Stimulated activated CD8-positive, alpha-beta memory T cell treated with anti-CD3 and anti-CD28 coated beads, Interleukin-7, amount 100 ng/mL, for 24 hours (primary cell): ENCODE measurements at places on chromosomes 3 and 15.
A peak's percentile ranks its signal among the peaks of the same experiment; 100 is the strongest.

DNA sequence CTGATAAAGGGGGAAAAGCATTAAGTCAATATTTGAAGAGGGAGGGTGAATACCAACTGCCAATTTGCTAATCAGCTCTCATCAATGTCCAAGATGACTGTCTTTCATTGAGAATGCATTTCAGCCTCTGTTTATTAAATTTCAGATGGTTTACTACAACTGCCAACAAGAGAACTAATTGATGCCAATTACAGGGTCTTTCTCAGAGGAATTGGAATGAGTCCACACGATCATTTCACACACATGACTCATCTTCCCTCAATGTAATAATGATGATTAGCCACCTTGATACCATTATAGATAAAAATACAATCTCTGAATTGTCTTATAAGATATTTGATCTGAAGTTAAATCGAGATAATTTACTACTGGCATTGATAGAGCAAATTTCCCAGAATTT, 1274.4 kb downstream of the ROBO2 start:
- DNase-seq: no peak

DNA sequence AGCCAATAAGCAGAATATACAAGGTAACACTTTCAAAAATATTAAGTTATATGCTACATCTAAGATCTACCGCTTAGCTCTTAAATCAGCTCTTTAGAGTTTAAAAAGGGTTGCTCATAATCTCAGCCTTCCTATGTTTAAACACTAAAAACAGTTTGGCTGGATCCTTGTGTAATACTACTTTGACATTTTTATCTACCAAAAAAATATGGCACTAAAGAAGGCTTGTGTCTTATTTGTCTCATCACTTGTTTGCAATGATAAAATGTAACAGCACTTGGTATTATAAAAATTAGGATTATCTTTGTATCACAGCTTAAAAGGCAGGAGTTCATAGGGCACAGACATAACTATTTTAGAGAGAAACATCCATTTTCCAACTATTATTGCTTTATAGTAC, 9.8 kb downstream of the ANKRD28 start:
- no peak for DNase-seq

- no peak for DNase-seq
Measured at GRCh38 chr3:152316318-152316717, 47.6 kb downstream of the MBNL1 start.

GRCh38 chr15:32643907-32644445, 2.5 kb downstream of the SCG5 start:
- DNase-seq: no peak

DNA sequence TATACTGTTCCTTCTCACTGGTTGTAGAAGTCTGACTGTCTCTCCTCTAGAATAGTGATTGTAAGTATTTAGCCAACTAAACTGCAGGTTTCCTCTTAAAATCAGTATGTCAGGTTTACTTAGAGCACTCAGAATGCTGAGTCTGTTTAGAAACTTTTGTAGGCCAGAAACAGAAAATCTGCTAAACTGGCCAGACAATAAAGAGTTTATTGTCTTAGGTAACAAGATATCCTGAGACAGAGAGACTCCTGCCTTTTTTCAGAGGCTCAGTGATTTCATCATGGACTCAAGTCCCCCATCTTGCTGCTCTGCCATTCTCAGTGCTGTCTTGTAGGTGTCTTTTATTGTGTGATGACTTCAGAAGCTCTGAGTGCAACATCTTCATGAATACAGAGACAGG, 279.0 kb downstream of the MFSD1 start:
- DNase-seq: no peak

- no peak for DNase-seq
Measured at GRCh38 chr3:192897005-192897404, 20.7 kb downstream of the MB21D2 start.

DNA sequence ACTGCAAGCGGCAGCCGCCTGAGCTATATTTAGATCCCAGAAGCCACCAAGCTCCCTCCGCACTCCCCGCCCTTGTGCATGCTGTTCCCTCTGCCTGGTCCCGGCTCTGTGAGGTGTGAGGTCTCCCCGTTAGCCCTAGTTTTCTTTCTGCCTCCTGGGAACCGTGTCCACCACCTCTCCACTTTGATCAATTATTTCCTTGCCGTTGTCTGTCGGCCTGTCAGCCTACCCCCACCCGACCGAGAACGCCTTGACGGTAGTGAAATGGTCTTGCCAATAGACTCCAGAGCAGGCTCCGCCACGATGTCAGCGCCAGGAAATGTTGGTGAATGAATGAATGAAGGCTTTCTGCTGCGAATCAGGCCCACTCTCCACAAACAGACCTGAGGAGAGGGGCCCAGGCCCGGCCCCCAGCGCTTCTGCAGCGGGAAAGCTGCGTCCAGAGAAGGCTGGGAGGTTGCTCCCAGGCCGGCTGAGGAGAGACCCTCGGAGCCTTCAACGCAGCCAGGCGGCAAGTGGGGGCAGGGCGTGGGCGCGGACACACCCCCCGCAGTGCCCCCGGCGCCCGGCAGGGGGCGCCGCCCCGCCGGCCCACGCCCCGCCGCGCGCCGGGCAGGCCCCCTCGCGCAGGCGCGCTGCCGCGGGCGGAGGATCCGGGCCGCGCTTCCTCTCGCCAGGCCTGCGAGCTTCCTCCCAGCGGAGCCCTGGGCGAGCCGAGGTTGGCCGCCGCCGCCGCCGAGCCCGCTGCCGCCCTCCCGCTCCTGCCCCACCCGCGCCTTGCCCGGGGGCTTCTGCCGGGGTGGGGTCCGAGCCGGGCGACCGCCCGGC, at the start of gene CSK:
TSS of gene CSK (plus strand) at position 650 of the 828 bp plus-strand sequence. CDS start 16,218 bp downstream, outside the sequence.
- DNase-seq: no peak

DNA sequence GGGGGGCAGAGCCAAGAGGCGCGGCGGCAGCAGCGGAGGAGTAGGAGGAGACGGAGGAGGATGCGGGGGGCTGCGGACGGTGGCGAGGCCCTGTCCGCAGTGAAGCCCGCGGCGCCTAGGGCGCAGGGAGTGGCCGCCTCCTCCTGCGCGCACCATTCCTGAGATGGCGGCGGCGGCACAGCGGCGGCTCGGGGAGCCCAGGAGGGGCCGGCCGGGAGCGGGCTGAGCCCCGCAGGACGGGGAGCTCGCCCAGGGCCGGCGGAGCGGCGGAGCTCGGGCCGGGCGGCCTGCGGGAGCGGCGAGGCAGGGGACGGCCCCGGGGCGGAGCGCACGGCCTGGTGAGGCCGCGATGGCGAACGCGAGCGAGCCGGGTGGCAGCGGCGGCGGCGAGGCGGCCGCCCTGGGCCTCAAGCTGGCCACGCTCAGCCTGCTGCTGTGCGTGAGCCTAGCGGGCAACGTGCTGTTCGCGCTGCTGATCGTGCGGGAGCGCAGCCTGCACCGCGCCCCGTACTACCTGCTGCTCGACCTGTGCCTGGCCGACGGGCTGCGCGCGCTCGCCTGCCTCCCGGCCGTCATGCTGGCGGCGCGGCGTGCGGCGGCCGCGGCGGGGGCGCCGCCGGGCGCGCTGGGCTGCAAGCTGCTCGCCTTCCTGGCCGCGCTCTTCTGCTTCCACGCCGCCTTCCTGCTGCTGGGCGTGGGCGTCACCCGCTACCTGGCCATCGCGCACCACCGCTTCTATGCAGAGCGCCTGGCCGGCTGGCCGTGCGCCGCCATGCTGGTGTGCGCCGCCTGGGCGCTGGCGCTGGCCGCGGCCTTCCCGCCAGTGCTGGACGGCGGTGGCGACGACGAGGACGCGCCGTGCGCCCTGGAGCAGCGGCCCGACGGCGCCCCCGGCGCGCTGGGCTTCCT, at the start of gene GPR27:
TSS of gene GPR27 (plus strand) at position 155 of the 909 bp plus-strand sequence. CDS start at position 350, 195 bp downstream.
- no peak for DNase-seq

DNA sequence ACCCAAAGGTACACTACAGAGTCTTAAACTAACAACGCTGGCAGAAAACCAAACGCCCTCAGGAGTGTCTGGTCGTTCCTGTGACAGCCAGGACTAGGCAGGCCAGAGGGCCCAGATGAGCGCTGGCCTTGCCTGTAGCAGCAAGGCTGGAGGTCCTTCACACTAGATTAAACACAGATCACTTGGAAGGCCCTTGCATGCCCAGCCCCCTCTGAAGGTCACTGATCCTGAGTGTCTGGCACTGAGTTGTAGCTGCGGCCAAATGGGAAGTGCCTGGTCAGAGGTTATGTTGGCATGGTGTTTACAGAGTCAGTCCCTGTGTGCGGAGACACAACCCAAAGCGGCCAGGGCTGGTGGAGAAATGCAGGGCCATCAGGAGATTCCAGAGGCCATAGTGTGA, 58.9 kb downstream of the ZNF621 start:
- DNase-seq: no peak

DNA sequence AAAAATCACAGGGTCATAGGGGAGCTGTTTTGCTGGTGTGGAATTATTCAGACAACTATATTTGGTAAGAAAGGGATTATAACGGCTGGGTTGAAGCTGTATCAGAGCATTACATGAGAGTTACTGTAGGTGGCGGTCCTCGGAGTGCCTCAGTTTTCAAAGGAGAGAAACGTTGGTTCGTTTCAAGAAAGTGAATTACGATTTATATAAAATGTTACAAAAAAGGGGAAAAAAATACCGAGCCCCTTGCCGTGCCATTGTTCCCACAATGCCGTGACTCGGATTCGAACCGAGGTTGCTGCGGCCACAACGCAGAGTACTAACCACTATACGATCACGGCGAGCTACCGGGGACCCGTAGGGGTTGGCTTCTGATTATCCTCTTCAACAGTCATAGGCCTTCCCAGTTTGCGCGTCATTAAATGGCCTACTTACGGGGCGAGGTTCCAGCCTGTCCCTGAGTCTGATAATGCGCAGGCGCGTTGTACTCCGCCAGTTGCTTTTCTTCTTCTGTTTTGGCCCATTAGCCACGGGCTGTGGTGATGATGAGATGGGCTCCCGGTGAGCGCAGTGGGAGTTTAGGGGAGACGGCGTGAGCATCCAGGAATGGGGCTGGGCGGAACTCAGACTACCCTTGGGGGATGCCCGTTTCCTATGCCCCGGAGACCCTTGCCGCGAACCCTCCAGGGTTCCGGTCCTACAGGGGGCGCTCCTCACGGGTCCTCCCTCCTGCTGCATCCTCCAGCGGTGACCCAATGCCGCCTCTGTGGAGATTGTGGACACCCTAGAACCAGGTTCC, 10.8 kb upstream of the SHF start:
- peak; percentile 84 for DNase-seq

GRCh38 chr15:70530906-70531305, 232.5 kb downstream of the UACA start:
- DNase-seq: no peak
